Activated CD8-positive, alpha-beta memory T cell treated with anti-CD3 and anti-CD28 coated beads, Interleukin-2, amount 50 U/mL, for 48 hours (primary cell): ENCODE measurements at places on chromosomes 12 and 14.
A peak's percentile ranks its signal among the peaks of the same experiment; 100 is the strongest.

DNA sequence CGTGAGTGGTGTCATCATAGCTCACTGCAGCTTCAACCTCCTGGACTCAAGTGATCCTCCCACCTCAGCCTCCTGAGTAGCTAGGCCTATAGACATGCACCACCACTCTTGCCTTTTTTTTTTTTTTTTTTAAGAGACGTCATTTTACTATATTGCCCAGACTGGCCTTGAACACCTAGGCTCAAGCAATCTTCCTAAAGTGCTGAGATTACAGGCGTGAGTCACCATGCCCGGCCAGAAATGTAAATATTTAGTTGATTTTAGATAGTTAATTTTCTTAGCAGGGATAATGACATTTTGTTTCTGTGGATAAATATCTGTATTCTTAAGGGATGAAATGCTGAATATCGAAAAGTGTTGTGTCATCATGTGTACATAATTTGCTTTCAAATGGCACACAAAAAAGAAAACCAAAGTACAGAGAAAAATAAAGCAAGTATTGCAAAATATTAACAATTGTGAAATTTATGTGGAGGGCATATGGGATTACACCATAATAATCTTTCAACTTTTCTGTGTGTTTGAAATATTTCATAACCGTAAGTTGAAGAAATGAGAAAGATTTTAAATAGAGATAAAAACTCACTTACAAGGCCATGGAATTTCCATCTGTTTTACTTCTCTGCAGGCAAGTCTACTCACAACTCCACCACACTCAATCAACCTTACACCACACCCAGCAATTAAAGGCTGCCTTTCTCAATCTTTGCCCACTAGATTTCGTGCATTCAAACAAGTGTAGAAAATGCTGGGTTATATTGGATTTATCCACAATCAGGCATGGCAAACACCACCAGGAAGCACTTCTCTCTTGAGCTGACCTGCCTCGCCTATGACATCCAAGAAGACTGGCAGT, 93.7 kb downstream of the SPTSSA start:
- no peak for DNase-seq

DNA sequence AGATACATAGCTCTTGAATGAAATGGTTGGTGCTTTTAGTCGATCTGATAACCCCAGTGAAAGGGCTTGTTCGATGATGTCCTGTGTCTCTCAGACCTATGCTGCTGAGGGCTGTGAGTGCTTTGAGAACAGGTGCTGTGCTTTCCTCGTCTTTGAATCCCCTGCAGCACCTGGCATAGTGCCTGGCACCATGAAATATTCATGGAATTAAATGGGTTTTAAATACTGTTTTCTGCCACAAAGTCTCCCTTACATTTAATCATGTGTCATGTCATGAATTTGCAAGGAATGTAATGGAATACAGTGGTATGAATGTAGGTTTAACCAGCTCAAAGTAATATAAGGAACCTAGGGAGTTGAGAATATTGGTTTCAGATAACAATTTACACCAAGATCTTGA, 220.5 kb upstream of the PRICKLE1 start:
- no peak for DNase-seq

DNA sequence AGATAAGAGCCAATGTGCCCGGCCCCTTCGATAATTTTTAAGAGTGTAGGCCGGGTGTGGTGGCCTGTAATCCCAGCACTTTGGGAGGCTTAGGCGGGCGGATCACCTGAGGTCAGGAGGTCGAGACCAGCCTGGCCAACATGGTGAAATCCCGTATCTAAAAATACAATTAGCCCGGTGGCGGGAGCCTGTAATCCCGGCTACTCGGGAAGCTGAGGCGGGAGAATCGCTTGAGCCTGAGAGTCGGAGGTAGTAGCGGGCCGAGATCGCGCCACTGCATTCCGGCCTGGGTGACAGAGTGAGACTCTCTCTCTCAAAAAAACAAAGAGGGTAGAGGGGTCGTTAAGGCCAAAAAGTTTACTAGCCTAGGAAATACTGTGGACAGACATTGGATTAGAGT, 2.6 kb downstream of the KRAS start:
- no peak for DNase-seq

- no peak for DNase-seq
These were observed 616.4 kb downstream of the MED13L start for GRCh38 chr12:115661112-115661511.

GRCh38 chr12:14314801-14315200, 50.7 kb upstream of the ATF7IP start:
- DNase-seq, result no peak

DNA sequence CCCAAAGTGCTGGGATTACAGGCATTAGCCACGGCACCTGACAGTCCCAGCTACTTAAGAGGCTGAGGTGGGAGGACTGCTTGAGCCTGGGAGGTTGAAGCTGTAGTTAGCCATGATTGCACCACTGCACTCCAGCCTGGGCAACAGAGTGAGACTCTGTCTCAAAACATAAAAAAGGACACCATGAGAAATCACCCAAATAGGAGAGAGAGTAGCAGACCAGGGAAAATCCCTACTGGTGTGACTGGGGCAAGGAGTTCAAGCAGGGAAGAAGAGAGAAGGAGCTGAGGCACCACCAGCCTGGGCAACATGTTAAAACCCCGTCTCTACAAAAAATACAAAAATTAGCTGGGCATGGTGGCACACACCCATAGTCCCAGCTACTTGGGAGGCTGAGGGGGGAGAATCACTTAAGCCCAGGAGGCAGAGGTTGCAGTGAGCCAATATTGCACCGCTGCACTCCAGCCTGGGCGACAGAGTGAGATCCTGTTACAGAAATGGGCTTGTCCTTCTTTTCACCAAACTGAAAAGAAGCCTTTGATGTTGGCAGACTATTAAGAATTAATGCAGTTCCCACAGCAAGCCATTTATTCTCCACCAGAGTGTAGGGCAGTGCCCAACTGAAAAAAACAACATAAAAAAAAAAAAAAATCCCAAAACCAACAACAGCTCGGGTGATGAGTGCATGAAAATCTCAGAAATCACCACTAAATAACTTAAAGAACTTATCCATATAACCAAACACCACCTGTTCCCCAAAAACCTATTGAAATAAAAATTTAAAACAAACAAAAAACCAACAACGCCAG, 4.5 kb upstream of the SRSF9 start:
- no peak for DNase-seq

- no peak for DNase-seq
These were observed 7.2 kb downstream of the RASSF8 start for GRCh38 chr12:25965682-25966081.

- DNase-seq, result no peak
These were observed 1.1 kb downstream of the FAM90A1 start for GRCh38 chr12:8226355-8226754.

DNA sequence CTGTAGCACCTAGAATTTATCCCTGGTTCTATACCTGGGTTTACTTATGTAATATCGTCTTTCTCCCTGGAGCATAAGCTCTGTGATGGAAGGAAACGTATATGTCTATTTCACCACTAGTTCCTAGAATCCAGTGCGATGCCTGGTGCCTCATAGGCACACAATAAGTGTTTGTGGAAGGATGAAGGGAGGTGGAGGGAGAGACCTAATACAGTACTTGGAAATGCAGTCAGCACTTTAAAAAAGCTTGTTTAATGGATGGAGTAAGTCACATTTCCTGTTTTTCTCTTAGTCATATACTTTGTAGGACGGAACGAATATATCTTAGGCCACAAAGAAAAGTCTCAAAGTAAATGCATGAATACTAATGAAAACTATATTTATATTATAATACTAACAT, 186.5 kb upstream of the HMGA2 start:
- no peak for DNase-seq

- no peak for DNase-seq
These were observed 52.1 kb upstream of the CORO1C start for GRCh38 chr12:108783446-108783845.

- DNase-seq, result no peak
These were observed 24.9 kb upstream of the SPPL3 start for GRCh38 chr12:120928864-120929652.

GRCh38 chr14:43042408-43042807, 1435.7 kb downstream of the LRFN5 start:
- DNase-seq, result no peak

DNA sequence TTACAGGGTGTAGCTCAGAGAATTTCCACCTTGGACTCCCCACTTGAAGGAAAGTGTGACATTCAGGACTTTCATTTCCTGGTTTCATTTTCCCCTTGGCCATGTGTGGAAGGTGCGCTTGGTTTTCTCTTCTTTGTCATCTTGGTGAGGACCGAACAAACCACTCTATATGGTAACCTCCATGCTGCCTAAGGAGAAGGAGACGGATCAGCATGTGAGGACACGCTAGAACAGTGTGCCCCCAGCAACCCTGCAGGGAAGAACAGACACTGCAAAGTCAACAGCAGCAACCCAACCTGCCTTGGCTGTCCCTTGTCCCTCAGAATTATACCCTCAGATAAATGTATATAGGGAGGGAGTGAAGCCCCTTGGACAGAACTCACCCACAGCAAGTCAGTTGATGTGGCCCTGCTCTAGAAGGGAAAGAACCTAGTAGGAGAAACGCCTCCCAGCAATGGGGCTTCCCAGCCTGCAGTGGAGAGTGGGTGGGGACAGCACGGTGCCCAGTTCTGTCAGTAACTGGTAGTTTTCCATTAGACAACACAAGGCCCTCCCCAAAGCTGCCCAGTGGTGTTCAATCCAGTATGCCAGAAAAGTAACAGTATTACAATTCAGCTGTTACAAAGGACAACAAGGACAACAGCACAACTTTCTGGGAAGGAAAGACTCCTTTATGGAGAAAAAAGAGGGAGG, 18.9 kb upstream of the COCH start:
- DNase-seq, result no peak

GRCh38 chr14:99006276-99006675, 265.7 kb downstream of the BCL11B start:
- DNase-seq, result no peak

- no peak for DNase-seq
These were observed 20.2 kb upstream of the CHGA start for GRCh38 chr14:92902726-92903125.

GRCh38 chr12:8958066-8958465, 8.6 kb upstream of the M6PR start:
- no peak for DNase-seq

GRCh38 chr14:104690861-104691455, 1.5 kb downstream of the INF2 start:
- no peak for DNase-seq

GRCh38 chr12:228846-229200, 14.9 kb upstream of the SLC6A12 start:
- peak; percentile 20 for DNase-seq

- DNase-seq, result no peak
These were observed 23.2 kb downstream of the LGALS3 start for GRCh38 chr14:55152052-55152753.

- DNase-seq, result no peak
These were observed 15.7 kb upstream of the CIPC start for GRCh38 chr14:77082356-77082755.

GRCh38 chr12:100058482-100059029, 73.8 kb upstream of the ANKS1B start:
- no peak for DNase-seq

DNA sequence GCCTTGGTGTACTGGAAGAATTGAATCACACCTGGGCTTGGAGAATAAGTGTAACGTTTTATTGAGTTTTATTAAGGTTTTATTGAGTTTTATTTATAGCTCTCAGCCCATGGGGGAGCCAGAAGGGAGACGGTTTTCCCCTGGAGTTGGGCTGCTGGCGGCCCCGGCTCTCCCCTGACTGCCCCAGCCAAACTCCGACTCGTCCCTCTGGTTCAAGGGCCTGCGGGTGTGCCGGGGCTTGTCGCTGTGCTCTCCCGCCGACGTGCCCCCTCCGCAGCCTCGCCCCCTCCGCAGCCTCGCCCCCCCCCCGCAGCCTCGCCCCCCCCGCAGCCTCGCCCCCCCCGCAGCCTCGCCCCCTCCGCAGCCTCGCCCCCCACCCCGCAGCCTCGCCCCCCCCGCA, 326.1 kb upstream of the RTL1 start:
- DNase-seq, result peak; percentile 20

DNA sequence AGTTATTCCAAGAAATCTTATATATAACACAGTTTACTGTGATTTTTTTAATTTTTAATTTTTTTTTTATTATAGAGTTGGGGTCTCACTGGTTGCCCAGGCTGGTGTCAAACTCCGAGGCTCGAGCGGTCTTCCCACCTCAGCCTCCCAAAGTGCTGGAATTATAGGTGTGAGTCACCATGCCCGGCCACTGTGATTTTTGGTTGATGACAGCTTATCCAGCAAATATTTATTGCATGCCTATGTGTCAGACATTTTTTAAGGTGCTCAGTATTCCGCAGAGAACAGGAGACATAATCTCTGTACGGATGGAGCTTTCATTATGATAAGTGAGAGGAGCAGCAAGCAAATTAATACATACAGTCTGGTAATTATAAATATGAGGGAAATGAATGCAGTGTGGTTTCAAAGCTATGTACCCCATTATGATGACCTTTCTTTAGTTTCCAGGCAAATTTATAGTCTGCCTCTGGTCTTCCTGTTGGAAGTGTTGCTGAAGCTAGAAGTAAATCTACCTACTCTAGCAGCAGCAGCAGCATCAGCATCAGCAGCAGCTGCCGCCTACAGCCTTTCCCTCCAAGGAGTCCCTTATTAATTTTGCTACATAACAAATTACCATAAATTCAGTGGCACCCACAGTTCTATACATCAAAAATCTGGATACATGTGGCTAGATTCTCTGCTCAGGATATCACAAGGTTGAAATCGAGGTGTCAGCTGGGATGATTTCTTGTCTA, 32.3 kb downstream of the FRS2 start:
- DNase-seq, result no peak

DNA sequence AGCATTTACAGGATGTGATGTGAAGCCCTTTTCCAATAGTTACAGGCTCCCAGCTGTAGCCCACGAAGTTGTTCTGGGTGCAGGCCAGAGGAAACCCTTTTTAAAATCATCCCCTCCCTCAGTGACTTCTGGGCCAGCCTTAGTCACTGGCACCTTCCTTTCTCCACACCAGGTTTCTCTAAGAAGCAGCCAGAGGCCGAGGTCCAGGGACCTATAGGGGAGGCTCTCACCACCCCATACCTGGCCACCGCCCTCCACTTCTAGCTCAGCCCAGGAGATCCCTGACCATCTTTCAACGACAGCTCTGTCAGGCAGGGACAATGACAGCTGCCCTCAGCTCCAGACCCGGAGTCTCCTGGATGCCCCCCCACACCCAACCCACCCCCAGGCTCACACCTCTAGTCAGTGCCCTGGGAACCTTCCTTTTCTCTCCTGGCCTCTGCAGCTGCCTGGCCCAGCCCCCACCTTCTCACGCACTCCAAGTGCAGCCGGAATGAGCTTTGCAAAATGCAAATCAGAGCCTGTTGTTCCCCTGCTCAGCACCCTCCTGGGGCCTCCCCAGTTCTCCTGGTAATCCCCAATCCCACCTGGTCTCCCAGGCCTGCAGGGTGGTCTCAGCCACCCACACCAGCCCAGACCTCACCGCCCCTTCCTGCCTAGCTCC, 46.7 kb downstream of the TESC start:
- no peak for DNase-seq

DNA sequence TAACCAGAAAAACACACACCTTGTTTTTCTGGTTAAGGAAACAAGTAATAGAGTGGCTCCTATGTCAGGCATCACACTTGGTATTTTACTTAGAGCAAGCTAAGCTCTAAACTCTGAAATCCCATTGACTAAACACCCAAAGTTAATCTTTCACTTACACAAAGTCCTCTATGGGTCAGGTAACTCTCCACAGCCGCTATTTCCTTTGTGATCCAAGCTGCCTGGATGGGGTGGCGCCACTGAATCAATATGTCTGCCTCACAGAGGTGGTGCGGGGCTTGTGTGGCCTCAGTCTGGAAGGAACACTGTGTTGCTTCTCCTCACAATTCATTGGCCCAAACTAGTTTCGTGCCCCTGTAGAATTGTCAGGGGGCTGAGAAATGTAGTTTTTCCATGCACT, 160.0 kb upstream of the E2F7 start:
- no peak for DNase-seq
